ENCODE measurements at places on chromosomes 11 and 22.
A peak's percentile ranks its signal among the peaks of the same experiment; 100 is the strongest.

DNA sequence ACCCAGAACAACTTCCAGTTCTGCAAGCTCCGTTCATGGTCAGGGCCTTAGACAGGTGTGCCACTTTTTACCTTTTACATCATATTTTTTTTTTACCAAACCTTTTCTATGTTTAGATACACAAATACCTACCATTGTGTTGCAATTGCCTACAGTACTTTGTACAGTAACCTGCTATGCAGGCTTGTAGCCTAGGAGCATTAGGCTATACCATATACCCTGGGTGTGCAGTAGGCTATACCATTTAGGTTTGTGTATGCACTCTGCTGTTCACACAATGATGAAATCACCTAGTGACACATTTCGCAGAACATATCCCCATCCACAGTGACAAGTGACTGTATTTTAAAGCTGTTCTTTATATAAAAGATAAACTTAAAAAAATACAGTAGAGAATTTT is 29.6 kb downstream of the APIP start:
- no peak for DNase-seq

- DNase-seq: no peak
Measured at GRCh38 chr11:123330948-123331347, 99.1 kb upstream of the GRAMD1B start.

DNA sequence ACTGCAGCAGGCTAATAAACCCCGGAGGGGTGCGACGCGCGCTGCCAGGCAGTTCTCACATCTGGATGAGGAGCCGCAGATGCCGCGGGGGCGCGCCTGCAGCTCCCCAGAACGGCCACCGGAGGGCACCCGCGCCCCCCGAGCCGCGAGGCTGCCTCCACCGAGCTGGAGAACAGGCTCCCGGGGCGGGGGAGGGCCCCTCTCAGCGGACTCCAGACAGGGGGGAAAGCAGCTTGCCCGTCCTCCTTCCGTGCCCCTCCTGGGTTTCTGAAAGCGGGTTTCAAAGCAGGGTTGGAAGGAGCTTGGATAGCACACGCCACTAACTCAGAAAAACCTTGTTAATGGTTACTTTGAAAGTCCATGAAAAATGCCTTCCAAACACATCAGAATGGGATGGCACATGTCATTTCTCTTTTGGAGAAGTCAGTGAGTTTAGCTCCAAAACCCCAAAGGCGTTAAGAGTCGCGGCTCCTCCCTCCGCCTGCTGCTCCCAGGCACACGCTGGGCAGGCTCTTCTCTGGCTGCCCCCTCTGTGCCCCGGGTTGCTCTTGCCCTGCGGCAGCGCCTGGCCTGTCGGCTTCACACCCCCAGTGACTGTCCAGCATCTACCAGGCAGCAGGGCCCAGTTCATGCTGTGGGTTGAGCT is 317.8 kb downstream of the NTM start:
- no peak for DNase-seq

DNA sequence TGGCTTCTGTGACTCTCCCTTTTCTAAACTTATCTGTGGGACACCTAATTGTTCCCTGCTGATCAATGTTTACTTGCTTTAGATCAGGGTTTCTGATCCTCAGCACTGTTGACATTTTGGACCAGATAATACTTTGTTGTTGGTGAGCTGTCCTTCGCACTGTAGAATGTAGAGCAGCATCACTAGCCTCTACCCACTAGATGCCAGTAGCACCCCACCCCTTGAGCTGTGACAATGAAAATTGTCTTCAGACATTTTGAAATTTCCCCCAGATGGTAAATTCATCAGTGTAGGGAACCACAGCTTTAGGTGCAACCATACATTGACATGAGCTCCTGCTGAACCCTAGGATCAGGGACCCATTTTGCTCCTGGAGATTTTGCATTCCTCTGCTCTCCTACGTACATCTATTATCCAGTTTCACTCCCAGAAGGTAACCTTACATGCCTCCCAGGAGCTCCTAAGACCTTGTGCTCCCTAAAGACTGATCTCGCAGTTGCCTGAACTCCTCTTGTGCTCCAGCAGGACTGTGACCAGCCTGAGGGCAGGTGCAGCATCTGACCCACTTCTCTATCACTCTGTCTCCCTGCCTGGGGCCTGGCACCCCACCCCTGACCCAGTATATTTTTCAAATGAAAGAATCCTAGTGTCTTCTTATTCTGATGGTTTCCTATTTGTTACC is 107.8 kb downstream of the FAR1 start:
- no peak for DNase-seq

DNA sequence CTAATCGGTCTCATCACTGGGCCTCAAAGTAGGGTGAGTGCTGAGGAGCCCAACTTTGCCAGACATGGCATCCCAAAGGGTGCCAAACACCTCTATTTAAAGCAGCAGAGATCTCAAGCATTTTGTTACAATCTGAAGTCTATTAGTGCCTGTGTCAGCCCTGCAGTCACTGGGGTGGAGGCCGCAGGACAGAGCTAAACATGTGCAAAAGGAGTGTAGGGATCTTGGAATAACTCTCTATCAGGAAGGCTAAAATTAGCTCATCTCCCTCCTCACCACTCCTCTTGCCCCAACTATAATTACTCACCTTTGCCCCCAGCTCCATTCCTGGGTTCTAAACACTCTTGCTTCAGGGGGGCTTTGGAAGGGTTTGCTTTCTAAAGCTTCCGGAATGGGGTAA is 87.5 kb downstream of the TIMP3 start:
- no peak for DNase-seq

DNA sequence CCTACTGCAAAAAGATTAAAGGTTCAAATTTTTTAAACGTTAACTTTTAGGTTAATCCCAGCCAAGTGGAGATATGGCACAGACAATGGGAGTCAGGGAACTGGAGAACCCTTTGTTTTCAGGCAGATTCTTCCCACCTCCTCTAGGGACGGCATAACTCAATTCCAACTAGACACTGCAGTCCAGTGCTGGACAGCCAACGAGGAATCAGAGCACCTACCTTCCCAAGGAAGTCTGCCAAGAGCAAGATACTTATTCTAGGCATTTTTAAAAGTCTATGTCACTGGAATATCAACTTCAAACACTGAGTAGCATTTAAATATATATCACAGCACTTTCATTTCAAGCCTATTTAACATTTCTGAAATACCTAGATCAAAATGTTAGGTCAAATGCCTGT is 7.3 kb downstream of the CADM1 start:
- DNase-seq: no peak

DNA sequence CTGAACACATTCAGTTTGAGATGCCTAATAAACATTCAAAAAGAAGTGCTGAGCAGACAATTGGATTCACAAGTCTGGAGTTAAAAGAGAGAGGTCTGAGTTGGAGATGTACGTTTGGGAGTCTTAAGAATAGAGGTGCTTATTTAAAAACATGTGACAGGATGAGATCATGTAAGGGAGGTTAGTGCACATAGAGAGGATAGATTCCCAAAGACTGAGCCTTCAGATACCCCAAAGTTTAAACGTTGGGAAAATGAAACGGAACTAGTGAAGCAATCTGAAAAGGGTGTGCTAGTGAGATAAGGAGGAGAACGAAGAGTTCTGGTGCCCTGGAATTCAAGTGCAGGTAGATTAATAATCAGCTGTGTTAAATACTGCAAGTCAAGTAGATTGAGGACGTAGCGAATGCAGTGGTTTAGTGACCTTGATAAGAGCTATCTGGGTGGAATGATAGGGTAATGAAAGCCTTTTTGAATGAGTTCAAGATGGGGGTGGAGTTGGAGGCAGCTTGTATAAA is 63.7 kb downstream of the HIPK3 start:
- DNase-seq: no peak

GRCh38 chr11:124977006-124977405 is 23.0 kb downstream of the CCDC15 start:
- DNase-seq: no peak

DNA sequence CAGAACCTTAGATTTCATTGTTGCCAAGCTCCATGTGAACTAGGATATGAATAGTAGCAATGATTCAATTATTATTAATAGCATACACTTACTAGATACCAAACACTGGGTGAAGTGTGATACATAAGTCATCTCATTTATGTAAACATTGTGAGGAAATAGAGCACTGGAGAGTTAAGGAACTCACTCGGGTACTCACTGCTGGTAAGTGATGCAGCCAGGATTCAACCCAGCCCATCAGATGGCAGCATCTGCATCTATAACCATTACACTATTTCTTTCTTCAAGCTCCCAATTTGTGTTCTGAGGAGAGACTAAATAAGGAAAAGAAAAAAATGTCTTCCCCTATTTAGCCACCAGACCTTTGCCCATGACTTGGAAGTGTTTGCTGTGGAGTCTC is 10.2 kb upstream of the ALG8 start:
- peak; percentile 77 for DNase-seq

GRCh38 chr11:9827708-9828107 is 163.8 kb downstream of the SWAP70 start:
- no peak for DNase-seq

DNA sequence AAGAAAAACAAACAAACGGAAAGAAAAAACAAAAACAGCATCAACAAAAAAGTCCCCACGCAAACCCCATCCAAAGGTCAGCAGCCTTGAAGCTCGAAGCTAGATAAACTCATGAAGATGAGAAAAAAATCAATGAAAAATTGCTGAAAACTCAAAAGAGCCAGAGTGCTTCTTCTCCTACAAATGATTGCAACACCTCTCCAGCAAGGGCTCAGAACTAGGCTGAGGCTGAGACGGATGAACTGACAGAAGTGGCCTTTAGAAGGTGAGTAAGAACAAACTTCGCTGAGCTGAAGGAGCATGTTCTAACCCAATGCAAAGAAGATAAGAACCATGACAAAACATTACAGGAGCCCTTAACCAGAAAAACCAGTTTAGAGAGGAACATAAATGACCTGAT is 18.4 kb upstream of the FTH1 start:
- no peak for DNase-seq

DNA sequence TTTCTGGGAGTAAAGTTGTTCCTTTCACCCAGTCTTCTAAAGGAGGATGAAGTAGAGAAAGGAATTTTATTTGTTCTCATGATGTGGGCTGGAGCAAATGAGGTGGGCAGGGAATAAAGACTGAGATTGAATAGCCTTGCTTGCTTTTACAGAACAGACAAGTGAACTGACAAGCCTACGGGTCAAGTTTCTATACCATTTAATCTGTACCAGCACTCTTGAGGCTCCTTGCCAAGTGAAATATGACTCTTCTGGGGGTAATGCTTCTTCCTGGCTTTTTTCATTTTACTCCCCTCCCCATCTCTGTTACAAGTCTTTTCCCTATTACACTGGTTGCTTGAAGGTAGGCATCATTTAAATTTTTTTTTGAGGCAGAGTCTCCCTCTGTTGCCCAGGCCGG is 54.8 kb downstream of the CSTPP1 start:
- DNase-seq: no peak

DNA sequence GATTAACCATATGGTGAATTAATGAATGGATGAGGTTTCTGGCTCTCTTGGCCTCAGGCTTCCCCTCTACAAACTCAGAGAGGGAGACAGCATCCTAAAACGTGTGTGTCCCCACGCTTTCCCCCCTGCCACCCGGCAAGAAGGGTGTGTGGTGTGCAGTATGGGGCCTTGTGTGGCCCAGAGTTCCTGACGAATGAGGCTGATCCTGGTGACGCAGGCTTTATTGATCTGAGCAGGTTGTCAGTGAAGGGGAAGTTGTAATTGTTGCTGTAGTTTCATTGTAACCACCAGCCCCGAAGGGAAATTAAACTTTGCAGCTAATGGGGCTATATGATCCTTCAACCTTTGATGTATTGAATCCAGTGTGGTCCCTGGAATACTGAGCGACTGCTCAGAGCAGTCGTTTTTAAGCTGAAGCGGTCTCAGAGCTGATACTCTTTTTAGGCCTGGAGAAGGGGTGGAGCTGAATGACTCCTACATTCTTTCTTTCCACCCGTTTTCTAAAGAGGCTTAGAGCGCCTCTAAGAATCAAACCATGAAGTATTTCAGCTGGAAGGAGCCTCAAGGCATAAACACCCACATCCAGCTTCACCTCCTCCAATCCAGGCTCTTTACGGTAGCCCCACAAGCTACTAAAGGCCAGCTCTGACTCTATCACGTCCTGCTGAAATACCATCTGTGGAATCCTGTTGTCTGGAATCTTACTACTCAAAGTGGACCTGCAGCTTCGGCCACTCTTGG is 284.7 kb downstream of the MIAT start:
- DNase-seq: no peak

DNA sequence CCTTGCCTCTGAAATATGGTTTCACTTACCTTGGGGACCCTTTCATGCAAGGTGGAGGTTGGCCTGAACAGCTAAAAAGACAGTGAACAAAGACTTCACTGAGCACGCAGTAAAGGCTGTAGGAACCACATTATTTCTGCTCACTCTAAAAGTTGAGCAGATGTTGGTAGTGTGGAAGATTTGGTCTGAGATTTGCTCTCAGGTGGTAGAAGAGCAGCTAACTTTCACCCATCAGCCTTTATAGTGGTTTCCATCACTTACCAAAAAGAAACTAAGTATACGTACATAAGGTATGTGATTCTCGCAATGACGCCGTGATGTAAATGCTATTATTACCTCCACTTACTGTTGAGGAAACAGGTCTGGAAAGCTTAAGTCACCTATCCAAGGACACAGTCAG is 47.3 kb downstream of the PRR5L start:
- DNase-seq: no peak

DNA sequence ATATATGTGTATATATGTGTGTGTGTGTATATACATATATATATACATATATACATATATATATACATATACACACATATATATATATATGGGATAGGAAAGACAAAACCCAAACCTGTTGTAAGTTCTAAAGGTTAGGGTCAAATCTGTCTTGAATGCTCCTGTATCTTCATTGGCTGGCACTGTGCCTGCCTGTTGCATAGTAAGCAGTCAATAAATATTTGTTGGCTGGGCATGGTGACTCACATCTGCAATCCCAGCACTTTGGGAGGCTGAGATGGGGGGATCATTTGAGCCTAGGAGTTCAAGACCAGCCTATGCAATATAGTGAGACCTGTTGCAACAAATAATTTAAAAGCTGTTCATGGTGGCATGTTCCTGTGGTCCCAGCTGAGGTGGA is 205.4 kb downstream of the DBX1 start:
- peak; percentile 29 for DNase-seq

- DNase-seq: no peak
Measured at GRCh38 chr11:64633555-64634159, 42.6 kb downstream of the SLC22A12 start.

DNA sequence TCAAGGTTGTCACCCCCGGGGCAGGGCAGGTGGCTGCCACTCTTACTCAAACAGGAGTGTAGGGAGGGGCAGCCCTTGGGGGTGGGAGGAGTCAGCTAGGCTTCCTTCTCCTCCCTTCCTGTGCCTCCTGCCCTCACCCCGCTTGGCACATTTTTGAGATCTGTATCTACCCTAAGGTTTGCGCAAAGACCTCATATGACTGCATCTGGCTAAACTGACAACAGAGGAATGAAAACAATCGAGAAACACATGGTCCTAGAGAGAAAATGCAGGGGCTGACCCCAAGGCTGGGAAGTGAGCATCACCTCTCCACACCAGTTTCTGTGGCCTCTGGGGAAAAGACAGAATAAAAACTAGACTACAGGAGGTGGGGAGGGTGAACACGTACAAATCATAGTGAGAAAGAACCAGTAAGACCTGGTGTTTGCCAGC is 28.1 kb downstream of the IGSF9B start:
- DNase-seq: no peak
